ENCODE measurements at places on chromosomes 3 and 15.

- DNase-seq: no peak
Measured at GRCh38 chr3:139339219-139339906, 4.5 kb upstream of the MRPS22 start.

DNA sequence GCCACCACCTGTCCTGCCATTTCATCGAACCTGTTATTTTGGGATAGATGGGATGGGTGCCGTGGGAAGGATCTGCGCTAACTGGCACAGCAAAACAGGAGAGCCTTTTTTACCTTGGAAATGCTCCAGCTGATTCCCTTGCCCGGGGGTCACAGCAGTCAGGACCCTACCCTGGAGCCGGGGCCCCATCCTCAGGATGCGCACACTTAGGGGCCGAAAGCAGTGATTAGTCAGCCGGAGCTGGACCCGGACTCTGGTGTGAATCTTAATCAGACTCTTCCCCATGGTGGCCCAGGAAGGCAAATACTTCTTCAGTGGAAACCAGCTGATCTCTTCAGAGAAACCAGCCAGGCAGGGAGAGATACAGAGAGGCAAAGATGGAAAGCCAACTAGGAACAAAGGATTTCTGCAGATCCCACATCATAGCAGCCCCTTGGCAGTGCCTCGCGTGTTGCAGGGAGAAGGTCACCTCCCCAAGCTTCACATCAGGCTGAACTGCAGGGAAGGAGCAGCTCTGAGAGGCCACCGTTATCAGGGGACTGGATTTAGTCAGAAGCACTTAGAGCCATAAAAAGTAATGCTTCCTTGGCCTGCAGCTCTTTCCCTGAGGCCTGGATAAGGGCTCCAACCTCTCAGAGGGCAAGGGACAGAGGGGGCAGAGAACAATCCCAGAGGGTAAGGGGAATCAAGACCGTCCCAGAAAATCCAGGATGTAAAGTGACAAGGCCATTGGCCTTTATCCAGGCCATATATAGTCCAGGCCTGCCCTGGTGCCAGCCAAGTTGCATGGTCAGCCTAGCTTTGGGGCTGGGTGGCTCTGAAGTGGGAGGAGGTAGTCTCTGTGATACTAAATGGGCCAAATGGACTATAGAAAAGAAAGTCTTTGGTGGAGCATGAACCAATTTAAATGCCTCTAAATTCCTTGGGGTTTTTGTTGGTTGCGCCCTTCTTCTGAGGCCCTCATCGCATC, 52.9 kb downstream of the WDR76 start:
- no peak for DNase-seq

GRCh38 chr3:189071446-189071845, 100.3 kb upstream of the TPRG1 start:
- peak; percentile 1 for DNase-seq

DNA sequence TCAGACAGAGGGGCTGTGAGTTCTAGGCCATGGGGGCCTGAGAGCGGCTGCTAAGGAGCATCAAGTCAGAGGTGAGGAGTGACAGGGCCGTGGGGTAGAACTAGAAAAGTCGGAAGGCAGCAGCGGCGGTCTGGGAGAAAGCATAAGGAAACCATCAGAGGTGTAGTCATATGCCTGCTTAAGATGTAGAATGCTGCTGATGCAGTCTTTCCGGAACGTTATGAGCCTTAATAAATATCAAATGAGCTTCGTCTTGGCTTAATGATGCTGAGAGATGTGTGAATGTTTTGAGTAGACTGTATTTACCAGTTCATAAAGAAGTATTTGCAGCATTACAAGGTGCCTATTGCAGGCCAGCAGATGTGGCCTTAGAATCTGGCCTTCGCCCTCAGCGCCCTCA, 15.2 kb downstream of the ATG7 start:
- DNase-seq: no peak

- DNase-seq: peak; percentile 51
Measured at GRCh38 chr3:11288786-11289637, 16.8 kb downstream of the ATG7 start.

DNA sequence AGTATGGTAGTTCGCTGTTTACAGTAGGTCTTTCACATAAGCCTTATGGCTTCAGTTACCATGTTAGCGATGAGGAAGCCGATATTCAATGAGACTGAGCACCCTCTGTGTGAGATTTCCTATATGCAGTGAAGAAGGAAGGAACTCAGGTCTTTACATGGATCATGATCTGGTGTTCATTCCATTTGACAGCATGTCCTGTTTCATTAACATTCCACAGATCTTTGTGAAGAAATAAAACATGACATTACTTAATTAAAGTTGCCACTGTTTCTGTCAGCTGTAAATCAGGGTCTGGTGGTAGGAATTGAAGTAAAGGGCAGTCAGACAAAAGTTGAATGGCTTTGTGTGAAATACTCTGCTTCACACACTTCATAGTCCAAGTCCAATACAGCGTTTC, 768.6 kb downstream of the ZPLD1 start:
- DNase-seq: no peak

GRCh38 chr3:46899151-46900006, 21.9 kb downstream of the PTH1R start:
- DNase-seq: no peak

DNA sequence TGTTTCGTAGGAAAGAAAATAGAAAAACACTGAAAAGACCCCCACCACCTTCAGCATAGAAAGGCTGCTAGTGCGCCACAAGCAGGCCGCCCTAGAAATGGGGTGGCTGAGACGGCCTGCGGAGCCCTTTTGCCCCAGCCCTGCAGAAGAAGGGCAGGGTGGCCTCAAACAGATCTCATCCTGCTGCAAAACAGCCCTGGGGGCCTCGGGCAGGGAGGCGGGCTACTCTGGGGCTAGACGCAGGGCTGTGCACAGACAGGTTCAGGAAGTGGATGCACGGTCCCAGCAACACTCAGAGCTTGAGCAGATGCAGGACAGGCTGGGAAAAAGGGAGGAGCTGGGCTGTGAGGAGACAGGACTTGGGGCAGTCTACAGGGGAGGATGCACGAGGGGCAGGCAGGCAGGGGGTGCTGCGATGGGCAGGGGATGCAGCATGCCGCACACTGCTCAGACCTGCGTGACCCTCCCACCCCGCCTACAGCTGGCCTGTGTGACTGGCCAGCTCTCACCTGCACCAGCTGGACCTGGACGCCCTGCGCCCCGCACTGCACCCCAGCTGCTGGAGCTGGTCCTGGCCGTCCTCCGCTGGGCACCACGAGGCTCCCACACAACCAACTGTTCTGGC, 34.3 kb downstream of the ZXDC start:
- DNase-seq: no peak

DNA sequence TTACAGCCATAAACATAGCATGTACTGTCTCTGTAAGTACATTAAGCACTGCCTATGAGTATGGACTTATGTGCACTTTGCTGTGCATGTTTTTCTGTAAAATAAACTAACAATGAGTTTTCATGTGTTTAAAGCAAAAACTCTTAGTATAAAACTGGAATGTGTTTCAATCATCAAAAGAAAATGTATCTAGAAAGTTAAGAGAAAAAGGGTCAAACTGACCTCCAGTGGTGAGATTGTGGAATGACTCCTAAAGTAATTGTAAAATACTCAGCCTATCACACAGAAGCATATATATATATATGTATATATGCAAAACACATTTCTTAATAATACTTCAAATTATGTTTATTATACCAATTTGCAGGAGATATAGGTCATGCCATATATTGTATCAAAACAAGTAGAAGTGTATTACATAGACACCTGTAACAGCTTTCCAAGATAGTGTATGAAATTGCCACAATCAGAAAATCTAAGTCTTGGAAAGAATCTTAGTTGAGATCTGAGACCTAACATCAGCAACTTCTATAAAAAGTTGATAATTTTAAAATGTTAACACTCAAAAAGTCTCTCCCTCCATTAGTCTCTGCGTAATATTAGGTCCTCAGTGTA, 199.6 kb downstream of the FMN1 start:
- DNase-seq: no peak

DNA sequence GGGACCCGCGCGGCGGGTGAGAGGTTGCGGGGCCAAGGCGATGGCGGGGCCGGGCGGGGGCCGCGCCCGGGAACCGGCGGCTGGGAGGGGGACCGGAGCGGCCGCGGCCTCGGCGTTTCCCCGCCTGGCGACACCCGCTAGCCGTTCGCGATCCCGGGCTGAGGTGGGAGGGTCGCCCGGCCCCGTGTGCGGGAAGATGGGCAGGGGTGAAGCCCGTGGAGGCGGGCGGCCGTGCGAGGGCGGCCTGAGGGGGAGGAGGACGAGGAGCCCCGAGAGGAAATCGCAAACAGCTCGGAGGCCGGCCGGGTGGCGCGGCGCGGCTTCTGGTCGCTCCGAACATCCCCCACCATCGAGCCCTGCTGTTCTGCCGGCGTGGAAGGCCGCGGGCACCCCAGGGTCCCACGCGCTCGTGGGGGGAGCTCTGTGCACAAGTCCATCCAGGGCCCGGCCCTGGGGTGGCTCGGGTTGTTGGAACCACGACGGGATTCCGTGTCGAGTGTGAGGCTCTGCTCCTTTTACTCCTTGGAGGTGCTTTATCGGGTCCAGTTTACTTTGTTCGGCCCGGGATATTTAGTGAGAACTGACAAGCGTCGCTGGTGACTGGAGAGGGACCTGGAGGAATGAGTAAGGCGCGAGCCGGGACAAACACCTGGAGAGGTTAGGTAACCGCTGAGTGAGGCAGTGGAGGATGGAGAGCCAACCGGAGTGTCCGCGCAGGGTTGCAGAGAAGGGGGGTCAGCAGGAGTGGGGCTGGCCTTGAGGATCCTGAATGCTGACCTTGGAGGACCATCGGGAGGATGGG, 728 bp downstream of the CRTC3 start:
- DNase-seq: peak; percentile 51

GRCh38 chr3:194265505-194265892, 85.6 kb downstream of the CPN2 start:
- DNase-seq: no peak

GRCh38 chr3:11536936-11537612, 106.6 kb downstream of the VGLL4 start:
- no peak for DNase-seq

DNA sequence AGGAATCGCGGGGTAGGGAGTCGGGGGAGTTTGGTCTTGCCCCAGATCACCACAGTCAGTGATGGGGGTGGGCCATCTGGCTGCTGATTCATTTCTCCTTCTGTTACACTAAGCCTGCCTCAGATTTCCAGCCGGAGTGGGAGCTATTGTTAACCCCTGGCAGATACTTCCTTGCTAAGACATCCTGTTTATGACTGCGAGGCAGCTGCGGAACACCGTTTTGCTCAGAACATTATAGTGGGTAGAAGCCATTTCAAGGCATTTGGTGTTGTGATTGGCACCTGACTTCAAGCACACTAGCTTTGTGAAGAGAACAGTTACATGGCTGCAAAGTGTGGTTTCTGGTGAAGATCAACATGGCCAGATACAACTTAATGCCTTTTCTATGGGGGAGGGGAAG, 73.8 kb downstream of the FLNB start:
- peak; percentile 5 for DNase-seq

DNA sequence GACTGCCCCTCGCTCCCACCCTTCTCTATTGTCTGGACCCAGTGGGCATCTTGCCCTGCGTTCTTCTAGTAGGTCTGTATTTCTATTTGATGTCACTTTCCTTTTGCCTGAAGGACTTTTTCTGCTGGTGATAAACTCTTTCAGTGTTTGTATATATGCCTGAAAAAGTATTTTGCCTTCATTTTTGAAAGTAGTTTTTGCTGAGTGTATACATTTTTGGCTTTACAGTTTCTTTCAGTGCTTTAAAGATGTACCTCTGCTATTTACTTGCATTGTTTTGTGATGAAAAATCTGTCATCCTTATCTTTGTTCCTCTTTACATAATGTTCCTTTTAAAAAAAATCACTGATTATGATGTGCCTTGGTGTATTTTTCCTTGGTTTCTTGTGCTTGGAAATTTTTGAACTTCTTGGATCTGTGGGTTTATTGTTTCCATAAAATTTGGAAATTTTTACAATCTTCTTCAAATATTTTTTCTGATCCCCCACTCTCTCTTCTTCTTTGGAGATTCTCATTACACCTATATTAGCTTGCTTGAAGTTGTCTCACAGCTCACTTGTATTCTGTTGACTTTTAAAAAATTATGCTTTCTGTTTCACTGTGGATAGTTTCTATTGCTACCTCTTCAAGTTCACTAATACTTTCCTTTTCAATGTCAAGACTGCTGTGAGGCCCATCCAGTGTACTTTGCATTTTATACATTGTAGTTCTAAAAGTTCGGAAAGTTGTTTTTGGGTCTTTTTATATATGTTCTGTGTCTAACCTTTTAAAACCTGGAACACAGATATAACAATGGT, 67.8 kb downstream of the RGMA start:
- no peak for DNase-seq
